GM13976 (cell line): ENCODE measurements at places on chromosomes 12 and 14.

DNA sequence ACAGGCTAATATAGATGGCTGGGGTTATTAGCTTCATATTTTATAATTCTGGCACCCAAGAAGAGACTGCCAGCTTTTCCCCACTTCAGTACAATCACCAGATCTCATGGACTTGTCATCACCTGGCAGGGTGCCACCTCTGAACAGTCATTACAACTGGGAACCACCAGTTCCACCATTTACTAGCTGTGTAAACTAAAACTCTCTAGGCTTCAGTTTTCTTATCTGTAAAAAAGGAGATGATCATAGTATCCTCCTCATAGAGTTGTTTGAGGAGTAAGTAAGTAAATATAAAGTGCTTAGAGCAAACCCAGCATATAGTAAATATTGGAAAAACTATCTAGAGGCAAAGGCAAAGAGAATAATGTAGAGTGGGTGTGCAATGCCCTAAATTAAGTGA, 19.3 kb downstream of the CPNE8 start:
- DNase-seq = no peak

DNA sequence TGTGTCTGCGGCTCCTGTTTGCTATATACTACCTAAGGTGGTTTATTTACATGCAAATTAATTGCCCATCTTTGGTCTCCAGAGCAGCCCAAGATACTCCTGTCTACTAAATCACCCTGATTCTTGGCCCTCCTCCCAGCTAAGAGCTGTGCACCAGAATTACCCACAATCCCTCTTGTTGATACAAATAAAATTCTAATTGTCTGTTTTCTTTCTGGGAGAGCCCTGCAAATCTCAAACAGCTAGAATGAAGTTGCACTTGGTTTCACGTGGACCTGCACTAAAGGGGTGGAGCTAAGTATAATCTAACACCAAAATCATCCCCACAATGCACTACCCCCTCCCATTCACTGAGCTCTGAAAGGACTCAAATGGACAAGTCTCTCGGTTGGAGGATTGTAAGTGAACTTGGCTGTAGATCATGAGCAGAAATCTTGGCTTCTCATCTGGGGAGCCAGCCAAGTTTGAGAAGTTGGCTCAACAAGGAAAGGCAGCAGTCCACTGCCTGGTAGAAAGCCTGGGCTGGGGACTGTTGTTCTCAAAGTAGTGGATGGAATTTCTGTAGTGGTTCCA, 6.6 kb downstream of the MAX start:
- DNase-seq = no peak

DNA sequence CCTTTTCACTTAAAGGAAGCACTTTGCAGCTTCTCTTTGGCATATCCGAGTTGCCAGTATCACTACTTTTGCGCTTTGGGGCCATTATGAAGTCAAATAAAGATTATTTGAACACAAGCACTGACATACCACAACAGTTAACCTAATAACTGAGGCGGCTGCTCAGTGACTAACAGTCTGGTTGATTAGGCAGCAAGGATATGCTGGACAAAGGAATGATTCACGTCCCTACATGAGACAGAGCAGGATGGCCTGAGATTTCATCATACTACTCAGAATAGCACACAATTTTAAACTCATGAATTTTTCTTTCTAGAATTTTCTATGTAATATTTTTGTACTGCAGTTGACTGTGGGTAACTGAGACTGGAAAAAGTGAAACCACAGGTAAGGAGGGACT, 56.9 kb upstream of the E2F7 start:
- no peak for DNase-seq

DNA sequence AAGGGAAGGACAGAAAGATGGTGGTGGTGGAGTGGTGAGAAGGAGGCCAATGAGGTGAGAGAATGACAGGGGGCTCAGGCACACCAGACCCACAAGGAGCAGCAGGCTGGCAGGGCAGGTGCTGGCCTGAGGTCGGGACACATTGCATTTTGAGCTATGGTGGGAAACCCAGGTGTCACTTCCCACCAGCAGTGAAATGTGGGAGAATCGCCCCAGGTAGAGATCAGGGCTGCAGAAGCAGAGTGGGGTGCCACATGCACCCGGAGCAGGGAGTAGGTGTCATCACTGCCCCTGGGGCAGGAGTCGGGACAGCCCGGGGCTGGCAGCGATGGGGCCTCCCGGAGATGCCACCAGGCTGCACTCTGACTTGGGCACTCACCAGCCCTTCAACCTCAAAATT, 315.8 kb downstream of the BCL11B start:
- no peak for DNase-seq

DNA sequence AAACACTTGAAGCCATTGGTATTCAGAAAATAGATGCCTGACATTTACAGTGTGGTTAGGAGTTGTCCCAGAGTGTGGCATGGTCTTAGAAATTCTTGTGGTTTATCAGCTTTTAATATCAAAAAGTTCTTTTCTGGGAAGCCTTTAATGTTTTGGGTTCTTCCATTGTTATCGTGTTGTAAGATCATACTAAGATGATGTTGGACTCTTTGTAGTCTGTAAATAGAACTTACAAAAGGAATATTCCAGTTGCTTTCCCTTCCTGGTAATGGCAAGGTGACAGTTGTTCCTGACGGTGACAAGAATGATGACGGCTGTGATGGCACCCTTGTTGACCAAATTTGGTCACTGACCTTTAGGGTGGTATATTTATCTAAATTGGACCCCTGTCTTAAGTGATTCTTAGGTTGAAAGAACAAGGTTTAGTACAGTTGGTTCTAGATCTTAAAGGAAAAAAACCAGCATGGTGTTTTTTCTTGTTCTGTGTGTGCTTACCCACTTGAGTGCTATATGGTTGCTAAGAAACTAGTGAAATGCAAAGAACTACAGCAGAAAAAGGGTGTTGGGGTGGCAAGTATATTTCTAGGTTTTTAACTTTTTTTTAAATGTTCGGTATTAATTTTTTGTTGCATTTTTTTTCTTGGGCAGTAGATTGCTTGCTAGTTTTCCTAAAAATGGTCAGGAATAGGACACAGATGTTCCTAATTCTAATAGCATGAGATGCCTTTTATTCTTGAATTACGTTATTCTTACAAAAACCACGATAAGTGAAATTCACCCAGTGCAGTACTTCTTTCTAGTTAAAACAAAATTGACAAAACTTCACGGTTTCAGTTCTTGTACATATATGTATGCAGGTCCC, 2.1 kb downstream of the ATP2A2 start:
- no peak for DNase-seq

GRCh38 chr12:24599736-24600135, 349.2 kb downstream of the BCAT1 start:
- DNase-seq = no peak
